ENCODE measurements at places on chromosomes 11 and 22.

- no peak for DNase-seq
Measured at GRCh38 chr11:106160494-106160893, 83.0 kb downstream of the AASDHPPT start.

DNA sequence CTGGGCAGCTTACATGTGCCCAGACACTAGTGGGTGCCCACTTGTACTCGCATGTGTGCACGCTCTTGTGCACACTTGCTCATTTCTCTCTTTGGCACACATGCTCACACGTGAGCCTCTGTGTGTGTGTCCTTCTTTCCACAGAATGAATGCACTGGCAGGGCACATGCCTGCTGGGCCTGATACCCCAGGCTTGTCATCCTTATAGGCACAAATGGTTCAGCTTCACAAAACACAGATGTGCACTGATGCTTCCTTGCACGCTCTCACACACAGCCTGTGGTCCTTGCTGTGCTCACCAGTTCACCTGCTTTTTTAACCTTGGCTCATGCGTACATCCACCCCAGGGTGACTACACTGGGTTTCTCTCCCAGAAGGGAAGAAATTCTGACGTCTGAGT, 174.8 kb downstream of the BUD13 start:
- no peak for DNase-seq

GRCh38 chr11:122062763-122063162, 53.3 kb downstream of the BLID start:
- DNase-seq: no peak

- no peak for DNase-seq
Measured at GRCh38 chr22:33515795-33516194, 404.5 kb downstream of the LARGE1 start.

DNA sequence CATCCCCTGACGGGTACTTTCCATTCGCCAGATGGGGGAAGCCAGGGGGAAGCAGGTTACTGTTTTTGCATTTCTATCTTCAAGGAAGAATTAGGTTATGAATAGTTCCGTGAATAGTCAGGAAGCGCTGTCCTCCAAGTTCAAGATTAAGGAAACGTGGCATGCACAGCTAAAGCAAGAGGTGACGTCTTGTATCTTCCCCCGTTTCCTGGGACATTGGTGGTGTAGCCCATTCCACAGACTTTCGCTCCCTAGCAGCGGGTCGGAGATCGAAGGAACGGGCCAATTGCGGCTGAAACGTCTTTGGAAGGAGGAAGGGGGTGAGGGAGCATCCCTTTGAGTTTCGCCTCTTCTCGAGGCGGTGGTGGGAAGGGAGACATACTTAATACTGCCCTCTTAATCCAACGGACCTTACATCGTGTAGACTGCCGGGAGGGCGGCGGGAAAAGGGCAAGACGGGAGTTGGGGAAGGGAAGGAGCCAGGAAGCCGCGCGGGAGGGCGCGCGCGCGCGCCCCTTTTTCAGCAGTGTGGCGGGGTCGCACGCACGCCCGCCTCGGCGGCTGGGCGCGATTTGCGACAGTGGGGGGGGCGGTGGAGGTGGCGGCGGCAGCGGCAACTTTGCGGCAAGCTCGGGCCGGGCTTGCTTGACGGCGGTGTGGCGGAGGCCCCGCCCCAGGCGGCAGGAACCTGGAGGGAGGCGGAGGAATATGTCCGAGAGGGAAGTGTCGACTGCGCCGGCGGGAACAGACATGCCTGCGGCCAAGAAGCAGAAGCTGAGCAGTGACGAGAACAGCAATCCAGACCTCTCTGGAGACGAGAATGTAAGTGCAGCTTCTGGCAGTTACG, at the start of gene EED:
Gene EED, plus strand, starts transcription at position 232 of the 847 bp plus-strand sequence. Its CDS starts 477 bp downstream, at position 709.
- peak; percentile 93 for DNase-seq

GRCh38 chr11:63567044-63567840, 4.1 kb upstream of the PLAAT2 start:
- peak; percentile 85 for DNase-seq

- DNase-seq: peak; percentile 52
Measured at GRCh38 chr11:2927851-2928604, 1.2 kb downstream of the PHLDA2 start.

GRCh38 chr22:44557064-44557748, 59.2 kb upstream of the RTL6 start:
- no peak for DNase-seq

GRCh38 chr11:66561975-66562248, 6.5 kb downstream of the CTSF start:
- no peak for DNase-seq

- DNase-seq: no peak
Measured at GRCh38 chr22:35103761-35104160, 37.8 kb downstream of the ISX start.

DNA sequence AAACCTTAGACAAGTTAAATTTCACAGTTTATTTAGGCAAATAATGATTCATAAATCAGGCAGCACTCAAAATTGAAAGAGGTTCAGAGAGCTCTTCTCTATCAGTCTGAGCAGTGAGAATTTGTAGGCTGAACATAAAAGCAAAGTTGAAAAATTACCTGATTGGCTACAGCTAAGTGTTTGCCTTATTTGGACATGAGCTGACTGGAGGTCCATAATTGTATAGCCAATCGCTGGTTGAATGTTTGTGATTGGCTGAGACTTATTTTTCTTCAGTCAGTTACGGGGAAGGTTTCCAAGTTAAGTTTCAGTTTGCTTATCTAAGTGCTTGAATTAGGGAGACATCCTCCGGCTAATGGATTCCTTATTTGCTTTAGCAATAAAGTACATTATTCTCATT, 527.5 kb downstream of the CNTN5 start:
- peak; percentile 32 for DNase-seq

DNA sequence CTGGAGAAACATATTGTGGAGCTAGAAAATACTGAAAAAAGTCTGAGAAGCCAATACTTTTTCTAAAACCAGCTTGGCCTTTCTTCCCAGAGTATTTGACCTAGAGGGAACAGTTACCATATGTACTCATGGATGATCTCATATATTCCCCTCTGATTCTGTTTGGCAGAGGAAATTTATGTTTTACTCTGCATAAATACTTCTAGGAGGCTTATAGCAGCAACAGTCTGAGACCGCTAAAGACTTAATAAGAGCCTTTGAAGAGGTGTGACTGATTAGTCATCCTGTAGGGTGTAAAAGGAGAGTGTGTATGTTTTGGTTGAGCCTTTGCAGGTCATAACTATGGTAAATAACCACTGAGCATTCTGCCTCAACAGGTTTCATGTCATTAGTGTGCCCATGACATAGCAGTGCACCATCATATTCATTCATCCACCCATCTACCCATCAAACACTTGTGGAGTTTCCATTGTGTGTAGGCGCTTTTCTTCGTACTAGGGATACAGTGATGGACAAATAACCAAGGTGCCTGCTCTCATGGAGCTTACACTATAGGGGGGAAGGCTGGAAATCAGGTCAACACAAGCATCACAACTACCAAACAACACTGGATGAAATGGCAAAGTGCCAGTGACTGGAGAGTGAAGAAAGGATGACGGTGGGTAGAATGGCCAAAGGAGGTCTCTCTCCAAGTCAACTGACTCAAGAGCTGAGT, 44.5 kb downstream of the TRAF6 start:
- no peak for DNase-seq

- no peak for DNase-seq
Measured at GRCh38 chr11:66938582-66939135, 19.5 kb downstream of the PC start.

GRCh38 chr11:1232021-1232882, 9.4 kb downstream of the MUC5B start:
- no peak for DNase-seq

GRCh38 chr11:32894149-32894827, 1.7 kb downstream of the QSER1 start:
- peak; percentile 82 for DNase-seq

DNA sequence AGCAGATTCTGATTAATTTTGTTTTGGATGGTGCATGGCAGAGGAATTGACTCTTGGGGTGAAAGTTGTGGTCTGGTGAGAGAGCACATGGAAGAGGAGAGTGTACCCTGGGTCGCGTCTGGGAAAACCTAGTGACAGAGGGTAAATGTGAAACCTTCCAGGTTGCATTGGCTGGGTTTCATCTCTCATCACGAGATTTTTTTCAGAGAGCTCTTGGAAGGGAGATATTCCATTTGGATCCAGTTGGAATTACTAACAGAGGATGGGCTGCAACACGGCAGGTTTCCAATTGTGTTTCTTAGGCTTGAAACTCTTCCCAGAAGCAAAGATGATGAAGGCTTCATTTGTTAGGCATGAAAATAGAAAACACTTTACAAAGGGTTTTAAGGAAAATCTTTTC, 109.7 kb upstream of the MTMR2 start:
- no peak for DNase-seq

DNA sequence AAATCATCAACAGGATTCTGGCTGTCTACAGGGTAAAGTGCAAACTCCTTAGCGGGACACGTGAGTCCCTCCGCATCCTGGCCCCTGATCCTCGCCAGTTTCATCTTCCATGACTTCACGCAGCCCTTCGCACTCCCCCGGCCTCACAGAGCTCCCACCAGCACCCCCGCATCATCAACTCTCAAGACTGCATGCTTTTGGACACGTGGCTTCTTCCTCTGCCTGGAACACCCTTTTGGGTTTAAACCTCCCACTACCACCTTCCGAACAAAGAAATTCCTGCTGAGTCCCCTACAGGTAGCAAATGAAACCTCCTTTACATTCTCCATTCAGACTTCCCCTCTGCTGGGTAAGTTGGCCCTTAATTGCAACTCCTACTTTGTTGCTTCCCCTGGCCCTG, 12.6 kb upstream of the EIF3M start:
- DNase-seq: no peak

GRCh38 chr11:105401269-105401809, 208.5 kb upstream of the GRIA4 start:
- DNase-seq: no peak

DNA sequence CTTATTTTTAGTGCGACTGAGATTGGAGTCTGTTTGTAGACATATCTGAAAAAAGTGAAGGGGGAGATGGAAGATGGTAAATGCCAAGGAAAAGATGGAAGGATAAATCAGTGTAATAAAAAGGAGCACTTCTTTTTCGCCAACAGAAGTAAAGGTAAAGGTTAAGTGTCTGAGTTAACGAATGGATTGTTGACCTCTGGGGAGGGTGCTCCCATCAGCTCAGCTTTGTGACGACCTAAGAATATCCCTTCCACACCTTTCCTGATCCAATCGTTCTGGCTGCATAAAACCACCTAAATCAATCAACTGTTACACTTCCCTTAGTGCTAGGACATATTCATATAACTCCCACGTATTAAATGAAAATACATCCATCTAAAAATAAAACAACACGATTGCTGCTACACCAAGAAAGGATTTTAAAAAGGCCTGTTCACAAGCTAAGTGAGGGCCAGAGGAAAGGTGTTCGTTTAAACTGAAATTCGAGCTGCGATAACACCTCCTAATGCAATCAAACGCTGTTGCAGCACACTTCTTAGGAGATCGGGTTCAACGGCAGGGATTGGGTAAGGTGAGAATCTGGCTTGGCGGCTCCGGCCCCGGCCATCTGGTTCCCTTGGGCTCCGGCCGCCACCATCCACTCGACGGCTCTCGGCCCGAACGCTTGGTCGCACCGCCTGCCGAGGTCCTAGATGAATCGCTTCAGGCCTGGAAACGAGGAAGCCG, 658 bp downstream of the C11orf71 start:
- no peak for DNase-seq

DNA sequence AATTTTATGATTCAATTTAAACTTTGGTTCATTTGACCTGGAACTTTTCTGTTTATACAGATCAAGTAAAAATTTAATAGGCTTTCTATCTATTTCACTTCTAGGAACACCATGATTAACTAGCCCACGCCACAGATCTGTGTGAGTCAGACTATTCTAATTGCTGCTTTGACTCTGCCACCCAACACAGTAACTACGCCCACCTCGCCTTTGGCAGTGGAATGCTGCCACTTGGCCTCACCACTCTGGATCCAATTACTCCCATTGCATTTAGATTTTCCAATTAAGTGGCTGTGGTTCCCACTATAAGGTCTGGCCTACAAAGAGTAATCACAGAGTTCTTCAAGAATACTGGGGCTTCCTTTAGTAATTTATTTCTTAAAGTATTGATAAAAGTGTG, 46.6 kb upstream of the LIN7C start:
- peak; percentile 11 for DNase-seq

DNA sequence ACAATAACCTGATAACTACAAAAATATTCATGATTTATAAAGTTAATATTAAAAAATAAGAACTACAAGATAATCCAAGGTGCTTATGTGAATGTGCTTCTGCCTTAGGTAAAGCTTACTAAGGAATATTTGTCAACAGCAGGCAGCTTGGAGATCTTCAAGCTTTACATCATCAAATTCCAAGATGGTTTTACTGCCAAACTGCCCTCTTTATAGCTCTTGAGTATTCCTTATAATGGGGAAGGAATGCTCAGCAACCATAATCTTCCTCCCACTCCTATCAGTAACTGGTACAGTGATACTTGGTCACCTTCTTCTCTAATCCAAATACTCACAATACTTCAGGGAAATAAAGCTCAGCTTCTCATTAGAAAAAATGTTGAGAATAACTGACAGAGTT, 30.1 kb downstream of the SBF2 start:
- no peak for DNase-seq

Data from HT1080 (cell line).